Dorsolateral prefrontal cortex (tissue), 122 donors: ENCODE measurements at places on chromosomes 5 and 9.

GRCh38 chr9:10928372-10928771 lies 315.6 kb upstream of the PTPRD start:
- no peak for DNase-seq

DNA sequence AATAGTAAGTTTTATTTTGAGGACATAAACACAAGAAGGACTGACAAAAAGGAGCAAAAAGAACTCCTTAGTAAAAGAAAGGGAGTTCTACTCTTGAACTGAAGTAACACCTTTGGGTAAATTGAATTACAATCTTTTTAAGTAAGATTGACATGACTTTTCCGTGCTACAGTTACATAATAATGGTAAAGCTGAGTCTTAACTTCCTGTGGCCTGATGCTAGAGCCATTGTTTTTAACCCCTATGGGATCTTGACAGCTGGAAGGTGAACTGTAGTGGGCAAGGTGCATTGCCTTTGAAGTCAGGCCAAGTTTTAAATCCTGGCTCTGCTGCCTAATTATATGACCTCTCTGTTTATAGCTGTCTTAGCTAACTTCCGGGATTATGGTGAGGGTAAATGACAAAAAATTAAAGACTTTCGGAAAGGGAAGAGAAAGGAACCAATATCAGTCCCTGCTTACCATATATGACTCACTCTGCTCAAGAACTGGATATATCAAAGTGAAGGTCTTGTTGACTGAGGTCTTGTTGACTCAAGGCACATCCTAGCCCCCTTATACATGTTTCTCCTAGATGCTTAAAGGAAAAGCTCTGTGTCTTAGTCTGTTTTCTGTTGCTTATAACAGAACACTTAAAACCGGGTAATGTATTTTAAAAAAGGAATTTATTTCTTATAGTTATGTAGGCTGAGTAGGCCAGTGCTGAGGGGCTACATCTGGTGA lies 6.8 kb downstream of the HSD17B4 start:
- DNase-seq, result no peak

DNA sequence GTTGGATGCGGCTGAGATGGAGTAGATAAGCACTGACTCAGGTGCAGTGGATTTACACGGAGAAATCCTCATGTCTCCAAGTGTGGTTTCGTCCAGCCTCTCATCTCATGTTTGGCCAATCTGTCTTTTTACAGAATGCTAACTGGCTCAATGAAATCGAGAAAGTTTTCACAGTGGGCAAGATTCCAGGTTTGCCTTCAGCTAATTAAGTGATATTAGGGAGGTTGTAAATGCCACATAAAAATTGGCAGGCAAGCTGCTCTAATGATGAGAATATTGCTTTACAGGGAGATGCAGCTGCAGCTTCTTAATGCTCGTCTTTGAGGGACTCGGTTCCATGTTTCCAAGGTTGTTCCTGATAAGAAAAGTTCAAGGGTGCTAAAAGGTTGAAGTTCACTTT lies 23.7 kb downstream of the BARHL1 start:
- no peak for DNase-seq

GRCh38 chr9:4353236-4353635 lies 53.4 kb upstream of the GLIS3 start:
- DNase-seq, result no peak

GRCh38 chr5:122943050-122943698 lies 93.4 kb downstream of the PPIC start:
- DNase-seq, result no peak

DNA sequence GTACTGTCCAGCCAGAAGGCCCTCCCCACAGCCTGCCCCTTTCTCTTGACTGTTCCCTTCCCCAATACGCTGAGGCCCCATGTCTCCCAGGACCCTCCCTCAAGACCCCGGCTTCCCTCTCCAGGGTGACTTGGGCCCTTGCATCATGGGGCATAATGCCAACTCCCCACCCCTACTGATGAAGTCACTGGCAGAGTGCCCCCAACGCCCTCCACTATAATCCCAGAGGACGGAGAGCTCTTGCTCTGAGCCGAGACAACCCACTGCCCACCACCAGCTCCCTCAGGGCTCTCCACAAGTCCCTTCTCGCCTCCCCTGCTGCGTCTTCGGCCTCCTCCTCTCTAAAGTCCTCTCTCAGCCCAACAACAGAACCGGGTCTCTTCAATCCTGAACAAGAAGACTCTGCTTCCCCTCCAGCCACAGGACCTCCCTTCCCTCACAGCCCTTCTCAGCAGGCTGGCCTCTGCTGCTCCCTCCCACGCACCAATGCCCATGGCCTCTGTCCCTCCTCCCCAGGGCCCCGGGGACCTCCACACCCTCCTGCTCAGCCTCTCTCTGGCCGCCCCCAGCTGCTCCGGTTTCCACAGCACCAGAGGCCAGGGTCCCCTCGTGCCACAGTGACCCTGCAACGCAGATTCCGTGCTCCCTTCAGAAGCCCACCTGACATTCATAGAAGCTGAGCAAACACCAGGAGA lies 47.6 kb downstream of the ADAMTS2 start:
- no peak for DNase-seq

GRCh38 chr5:179837076-179838011 lies 16.6 kb downstream of the SQSTM1 start:
- no peak for DNase-seq

GRCh38 chr5:34663771-34664496 lies 7.8 kb downstream of the RAI14 start:
- no peak for DNase-seq

GRCh38 chr5:175214152-175214551 lies 229.8 kb downstream of the DRD1 start:
- DNase-seq, result peak; percentile 58

DNA sequence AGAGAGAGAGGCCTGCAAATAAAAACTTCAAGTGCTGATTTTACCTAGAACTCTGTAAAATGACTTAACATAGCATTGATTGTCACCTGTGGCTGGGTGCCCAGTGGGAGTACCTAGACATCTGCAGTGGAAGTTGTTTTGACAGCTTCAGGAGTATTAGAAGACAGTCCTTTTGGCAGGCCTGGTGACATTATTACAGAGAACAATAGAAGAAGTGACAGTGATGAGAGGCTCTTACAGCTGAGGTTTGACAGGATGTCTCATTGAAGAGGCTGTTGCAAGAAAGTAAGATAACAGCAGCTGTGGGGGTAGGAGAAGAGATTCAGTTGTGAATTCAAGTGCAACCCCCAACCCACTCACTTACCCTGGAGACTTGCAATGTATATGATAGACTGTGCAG lies 27.9 kb upstream of the MUSK start:
- DNase-seq, result no peak

GRCh38 chr5:93255796-93256195 lies 325.2 kb downstream of the NR2F1-AS1 start:
- DNase-seq, result no peak

DNA sequence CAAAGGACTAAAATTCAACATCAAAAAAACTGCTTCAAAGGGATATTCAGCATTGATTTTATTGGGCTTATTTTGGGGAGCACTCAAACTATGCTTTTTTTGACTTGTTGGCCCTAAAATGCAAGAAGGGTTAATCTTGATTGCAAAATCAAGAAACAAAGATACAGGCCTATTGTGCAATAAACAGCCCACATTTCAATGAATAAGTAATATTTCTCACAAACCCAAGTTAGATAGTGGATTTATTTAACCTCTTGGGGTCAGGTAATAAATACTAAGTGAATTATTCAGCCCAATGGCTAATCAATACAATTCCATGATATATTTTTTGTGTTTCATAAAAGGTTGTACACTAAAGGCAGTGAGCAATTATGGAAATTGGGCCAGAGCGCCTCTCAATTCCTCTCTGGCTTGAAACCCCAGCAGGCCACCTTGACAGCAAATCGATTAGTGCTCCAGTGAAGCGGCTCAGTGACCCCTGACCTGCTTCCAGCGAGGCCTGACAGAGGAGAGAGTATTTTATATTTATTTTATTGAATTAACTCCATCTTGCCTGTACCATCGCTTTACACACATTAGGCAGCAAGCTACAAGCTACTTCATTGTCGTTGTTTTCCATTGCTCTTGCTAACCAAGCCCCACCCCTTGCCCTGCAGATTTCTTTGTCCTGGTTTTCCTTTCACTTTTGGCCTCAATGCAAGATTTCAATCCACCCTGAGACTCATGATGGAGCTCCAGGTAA lies 65.5 kb downstream of the EBF1 start:
- no peak for DNase-seq

- DNase-seq, result no peak
These were observed 187.2 kb upstream of the CDH10 start for GRCh38 chr5:24831989-24832388.

GRCh38 chr9:96618209-96619123 lies 1.2 kb downstream of the CDC14B start:
- peak; percentile 31 for DNase-seq

- no peak for DNase-seq
These were observed 204.8 kb upstream of the MEF2C start for GRCh38 chr5:89087551-89088318.

DNA sequence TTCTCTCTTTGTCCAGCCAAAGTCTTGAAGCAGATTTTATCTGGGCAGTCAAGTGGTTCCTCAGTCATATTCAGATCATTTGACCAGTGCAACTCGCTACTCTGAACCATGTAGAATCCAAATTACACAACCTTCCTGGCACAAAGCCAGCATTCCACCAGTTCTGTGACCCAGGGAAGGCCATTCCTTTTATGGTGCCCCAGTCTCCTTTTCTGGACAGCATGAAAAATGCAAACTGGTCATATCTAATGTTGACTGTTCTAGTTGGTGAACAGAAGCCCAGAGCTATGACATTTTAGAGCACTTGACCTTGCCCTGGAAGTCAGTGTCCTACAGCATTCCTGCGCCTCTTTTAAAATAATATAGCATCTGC lies 364.6 kb downstream of the BRINP1 start:
- DNase-seq, result no peak

GRCh38 chr5:54257366-54258118 lies 52.8 kb downstream of the ARL15 start:
- DNase-seq, result no peak

DNA sequence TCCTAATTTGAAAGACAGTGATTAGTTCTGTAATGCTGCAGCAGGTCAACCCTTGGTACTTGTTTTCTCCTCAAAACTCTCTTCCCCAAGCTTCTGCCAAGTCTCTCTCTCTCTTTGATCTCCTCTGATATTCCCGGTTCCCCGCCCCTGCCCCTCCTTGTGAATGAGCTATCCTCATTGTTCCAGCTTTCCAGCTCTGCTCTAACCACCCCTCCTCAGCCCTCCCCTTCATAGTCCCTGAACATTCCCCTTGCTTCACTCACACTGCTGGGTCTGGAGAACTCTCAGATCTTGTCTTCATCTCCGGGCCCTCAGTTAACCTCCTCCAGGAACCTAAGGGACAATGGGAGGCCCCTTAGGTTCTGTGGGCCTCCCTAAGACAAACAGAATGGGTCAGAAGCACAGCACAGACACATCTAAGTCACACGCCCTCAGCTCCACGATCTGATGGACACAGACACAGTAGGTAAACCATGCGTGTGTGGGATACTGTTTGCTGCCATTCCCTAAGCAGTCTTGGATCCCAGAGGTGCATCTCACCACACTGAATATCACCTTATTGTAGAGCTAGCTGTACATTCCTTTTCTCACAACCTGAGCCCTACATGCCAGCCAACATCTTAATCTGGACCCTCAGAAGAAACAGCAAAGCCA lies 17.4 kb upstream of the LARP1 start:
- no peak for DNase-seq

- DNase-seq, result no peak
These were observed 13.2 kb upstream of the ZBTB43 start for GRCh38 chr9:126791406-126792230.

- DNase-seq, result no peak
These were observed 280.6 kb downstream of the NR2F1-AS1 start for GRCh38 chr5:93300309-93300923.

GRCh38 chr9:121302341-121302740 lies 34.4 kb downstream of the GSN start:
- DNase-seq, result no peak

DNA sequence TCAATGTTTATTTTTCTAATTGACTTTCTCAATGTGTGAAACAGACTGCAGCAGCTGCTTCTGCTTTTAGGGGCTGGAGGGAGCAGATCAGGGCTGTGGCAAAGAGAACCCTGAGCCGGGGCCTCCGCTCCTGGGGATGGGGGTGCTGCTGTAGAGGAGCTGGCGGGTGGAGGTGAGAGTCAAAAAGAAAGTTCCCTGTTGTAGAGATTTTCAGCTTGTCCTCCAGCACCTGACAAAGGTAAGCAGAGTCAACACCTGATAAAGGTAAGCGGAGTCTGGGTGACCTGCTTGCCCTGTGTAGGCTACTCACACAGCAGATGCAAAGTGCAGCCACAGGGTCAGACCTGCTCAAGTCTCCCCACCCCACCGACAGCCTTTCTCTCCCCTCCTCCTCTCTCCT lies 252.4 kb upstream of the IRX1 start:
- DNase-seq, result no peak

GRCh38 chr5:155189981-155190380 lies 176.4 kb downstream of the KIF4B start:
- DNase-seq, result no peak

DNA sequence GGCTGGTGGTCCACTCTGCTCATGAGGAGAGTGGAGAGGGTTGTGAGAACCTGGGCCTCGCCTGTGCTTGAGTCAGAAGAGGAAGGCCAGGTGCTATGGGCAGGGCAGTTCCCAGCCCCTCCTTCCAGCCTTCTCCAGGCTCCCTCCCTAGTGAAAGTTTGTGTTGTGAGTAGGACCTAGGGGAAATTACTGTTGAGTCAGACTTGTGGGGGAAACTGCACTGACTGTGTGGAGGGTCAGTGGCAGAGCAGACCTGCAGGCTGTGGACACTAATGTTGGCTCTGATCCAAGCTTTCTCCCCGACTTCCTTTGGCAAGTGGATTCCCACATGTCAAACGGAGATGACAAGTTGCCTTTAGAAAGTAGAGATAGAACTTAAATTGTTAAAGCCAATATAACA lies 102.6 kb downstream of the ARHGAP26 start:
- DNase-seq, result no peak

DNA sequence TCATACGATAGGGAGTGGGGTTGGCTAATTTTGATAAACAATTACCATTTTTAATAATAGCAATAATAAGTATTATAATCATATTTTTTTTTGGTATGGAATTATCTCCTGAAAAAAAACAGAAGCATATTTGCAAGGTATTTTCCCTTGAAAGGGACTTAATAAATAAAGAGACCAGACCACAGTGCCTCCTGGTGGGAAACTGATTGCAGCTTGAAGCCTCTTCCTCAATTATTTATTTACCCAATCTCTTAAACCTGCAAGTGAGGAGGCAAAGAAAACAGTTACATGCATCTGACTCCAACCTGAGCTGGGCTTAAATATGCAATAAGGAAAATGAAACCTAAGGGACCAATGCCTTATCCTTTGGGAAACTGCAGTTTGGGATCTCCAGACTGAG lies 388.1 kb upstream of the ACO1 start:
- DNase-seq, result no peak
